ENCODE measurements at places on chromosomes 4 and X.

DNA sequence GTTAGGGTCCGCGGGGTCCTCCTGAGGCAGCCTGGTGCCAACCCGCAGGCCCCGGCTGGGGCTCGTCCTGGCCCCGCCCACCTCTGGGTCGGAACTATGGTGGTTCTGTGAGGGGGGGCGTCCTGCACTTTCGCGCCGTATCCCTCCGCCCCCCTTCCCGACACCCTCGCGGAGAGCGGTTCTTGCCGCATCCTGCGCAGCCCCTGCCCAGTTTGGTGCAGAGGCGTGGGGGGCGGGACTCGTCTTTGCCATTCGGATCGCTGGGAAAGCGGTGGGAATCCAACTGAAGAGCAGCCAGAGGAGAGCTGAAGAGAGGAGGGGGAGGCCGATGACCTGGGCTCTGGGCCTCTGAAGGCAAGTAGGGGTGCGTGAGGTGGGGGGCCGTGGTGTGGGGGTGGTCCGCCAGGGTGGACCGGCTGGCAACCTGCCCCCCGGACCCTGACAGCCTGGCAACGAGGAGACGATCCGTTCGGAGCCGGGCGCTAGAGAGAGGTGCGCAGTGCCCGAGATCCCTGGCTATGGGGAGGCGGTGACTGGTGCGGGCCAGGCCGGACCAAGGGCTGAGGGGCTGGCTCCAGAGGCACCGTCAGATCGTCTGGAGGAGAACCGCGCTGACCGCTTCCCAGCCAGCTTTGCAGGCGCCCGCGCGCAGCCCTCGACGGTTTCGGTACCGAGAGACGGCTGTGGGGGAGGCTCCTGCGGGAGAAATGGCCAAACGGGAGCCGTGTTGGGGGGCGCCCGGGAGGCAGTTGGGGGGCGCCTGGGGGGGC lies at the start of gene GPRASP1:
Gene GPRASP1 (plus strand): TSS at position 242 of the 770 bp plus-strand sequence. CDS start 2,431 bp downstream, outside the sequence.
- peak; percentile 59 for DNase-seq

DNA sequence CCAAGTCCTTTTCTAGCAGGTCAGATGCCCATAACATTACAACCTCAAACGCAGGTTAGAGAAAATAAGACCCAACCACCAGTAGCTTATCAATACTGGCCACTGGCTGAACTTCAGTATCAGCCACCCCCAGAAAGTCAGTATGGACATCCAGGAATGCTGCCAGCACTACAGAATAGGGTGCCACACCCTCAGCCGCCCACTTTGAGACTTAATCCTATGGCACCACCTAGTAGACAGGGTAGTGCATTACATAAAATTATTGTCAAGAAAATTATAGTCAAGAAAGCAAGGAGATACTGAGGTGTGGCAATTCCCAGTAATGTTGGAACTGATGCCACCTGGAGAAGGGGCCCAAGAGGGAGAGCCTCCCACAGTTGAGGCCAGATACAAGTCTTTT lies 19.9 kb upstream of the TRIM61 start:
- DNase-seq: no peak

GRCh38 chr4:74083546-74083945 lies 15.4 kb downstream of the CXCL2 start:
- DNase-seq: no peak

- DNase-seq: no peak
These were observed 43.5 kb downstream of the SRPX2 start for GRCh38 chrX:100687546-100687945.

GRCh38 chr4:168483811-168484210 lies 3.5 kb upstream of the DDX60L start:
- DNase-seq: no peak

DNA sequence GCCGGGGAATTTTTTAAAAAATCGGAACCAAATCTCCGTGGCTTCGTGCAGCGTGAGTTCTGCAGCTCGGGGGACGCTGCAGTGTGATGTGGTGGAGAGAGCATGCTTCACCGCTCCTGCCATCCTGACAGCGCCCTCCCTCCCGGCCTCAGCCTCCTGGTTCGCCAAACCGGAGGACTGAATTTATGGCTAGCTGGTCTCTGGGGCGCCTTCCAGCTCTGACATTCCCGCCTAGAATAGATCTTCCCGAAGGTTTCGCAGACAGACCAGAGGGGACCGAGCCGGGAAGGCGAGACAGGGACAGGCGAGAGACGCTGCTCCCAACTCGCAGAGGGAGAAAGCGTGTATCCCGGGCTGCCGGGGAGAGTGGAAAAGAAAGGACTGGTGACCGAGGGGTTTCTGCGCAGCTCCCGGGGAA lies 25.9 kb downstream of the HOPX start:
- no peak for DNase-seq

DNA sequence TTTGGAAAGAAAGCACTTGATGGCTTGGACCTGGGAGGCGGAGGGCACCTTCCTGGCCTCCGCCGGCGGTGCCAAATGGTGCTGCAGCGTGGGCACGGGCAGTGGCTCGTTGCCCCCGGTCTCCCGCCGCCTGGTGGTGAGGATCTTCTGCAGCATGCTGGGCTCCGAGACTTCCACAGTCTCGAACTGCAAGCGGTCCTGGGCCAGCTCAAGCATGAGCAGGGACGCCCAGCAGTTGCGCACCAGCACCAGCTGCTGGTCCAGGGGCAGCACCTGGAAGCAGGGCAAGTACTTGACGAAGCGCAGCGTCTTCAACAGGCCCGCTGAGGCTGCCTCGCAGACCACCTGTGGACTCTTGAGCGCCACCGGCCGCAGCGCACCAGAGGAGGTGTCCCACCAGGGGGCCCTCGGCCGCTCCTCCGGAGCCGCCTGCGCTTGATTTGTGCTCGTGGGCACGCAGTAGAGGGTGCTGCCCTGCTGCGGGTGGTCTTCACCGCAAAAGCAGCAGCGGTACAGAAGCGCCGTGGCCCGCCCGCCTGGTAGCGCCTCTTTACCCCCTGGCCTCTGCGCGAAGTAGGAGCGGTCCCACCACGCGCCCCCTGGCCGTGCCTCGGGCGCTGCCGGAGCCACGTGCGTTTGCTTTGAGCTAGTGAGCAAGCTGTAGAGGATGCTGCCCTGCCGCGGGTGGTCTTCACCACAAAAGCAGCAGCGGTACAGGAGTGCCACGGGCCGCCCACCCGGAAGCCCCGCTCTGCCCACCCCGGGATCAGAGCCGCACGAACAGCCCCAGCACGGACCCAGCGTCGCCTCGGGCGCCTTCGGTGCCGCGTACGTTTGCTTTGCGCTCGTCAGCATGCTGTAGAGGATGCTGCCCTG lies 689 bp downstream of the NR0B1 start:
- DNase-seq: no peak

DNA sequence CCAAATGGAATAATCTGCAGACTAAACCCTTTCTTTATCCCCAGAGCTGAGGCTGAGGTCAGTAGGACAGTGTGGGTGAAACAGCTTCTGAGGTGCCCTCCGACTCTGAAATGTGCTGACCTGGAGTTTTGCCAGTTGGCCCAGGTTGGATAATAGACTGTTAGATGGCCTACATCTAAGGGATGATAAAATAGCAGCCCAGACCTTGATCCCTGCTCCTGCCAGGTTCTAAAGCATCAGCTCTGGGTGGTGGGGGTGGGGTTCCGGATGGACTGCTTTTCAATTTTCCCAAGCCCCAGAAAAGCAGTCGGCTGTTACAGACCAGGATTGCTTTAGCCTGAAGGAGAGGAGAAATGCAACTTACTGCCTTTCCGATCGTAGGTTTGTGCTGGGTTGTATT lies 110.4 kb downstream of the NHS start:
- no peak for DNase-seq

- no peak for DNase-seq
These were observed 30.5 kb upstream of the ENPP6 start for GRCh38 chr4:184248216-184248615.

GRCh38 chr4:81040012-81040659 lies 9.6 kb downstream of the BMP3 start:
- no peak for DNase-seq

DNA sequence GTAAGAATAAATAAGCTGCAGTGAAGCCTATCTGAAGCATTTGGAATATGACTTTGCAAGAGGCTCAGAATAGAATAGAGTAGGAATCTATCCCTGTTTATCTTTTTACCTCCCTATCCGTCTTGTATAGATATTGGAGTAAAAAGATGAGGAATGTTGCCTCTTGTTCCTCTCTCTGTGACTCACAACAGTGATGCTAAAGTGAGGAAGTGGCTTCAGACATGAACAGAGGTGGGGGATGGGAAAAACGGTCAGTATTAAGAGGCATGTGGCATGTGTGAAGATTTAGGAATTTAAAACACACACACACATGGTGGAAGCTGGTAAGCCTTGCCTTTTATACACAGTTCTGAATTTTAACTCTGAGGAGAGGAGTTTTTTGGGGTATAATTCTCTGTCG lies 3.8 kb upstream of the DCAF4L1 start:
- no peak for DNase-seq

DNA sequence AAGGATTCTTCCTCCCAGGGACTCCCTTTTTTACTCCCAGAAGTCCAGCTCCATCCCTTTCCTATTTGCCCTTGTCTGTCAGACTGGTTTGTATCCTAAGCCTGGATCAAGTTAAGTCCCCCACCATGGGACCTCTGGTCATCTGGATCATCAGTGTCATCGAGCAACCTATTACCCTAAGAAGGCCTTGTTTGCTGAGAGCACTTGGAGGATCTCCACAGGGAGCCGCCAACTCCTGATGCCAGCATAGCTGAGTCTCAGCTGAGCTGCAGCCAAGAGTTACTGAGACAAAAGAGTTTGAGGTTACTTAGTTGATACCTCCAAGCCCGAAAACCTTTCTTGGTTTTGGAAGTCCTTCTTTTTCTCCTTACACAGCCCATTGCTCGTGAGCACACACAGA lies 10.1 kb upstream of the DAPP1 start:
- DNase-seq: no peak

GRCh38 chr4:147749811-147750321 lies 18.0 kb downstream of the ARHGAP10 start:
- DNase-seq: no peak

- DNase-seq: no peak
These were observed 305.3 kb downstream of the FRMPD4 start for GRCh38 chrX:12443534-12444098.

All from activated naive CD4-positive, alpha-beta T cell treated with Interleukin-2 at 50 U/mL for 16 hours (primary cell).